Activated CD8-positive, alpha-beta memory T cell treated with anti-CD3 and anti-CD28 coated beads, Interleukin-2, amount 50 U/mL, for 48 hours (primary cell): ENCODE measurements at places on chromosomes 12 and 14.

DNA sequence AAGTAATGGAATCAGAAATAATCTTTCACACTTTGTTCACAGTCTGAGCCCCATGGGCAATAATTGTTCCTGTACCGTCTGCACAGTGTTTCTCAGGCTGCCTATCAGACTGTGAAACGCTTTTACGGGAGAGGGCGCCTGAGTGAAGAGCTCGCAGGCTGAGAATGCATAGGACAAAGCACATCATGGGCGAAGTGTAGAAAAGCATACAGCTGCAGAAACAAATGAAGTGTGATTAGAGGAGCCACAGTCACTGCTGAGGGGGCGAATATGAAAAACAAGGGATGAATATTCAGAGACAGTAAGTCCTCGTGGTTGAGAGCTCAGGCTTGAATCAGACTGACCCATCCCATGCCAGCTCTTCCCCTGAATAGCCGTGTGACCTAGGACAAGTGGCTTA is 438.4 kb upstream of the DCN start:
- DNase-seq = no peak

- DNase-seq = no peak
Measured at GRCh38 chr12:93199831-93200236, 177.9 kb upstream of the NUDT4 start.

GRCh38 chr12:32659908-32660440 is 19.1 kb upstream of the DNM1L start:
- no peak for DNase-seq

DNA sequence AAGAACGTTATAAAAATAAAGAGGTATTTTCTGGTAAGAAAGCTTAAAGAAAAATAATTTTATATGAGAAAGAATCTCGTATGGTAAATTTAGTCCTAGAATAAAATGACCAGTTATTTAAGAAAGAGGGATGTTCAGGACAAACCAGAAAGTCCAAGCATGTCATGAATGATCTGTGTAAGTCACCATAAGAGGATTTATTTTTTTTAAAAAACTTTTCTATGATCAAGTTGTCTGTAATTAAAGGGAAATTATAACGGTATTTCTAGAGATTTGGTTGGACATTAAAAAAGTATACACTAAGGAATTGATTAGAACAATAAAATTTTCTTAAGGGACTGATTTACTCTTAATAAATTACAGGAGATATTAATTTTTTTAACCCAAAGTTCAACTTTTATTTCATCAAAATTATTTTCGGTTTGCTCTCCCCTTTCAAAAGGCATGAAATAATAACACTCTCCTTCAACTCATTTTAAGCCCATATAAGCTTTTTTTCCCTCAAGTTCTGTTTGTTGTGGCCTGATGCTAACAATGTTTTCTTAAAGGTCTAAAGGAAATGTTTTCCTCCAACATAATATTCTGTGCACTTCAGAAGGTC is 49.9 kb upstream of the CPSF6 start:
- no peak for DNase-seq

- DNase-seq = no peak
Measured at GRCh38 chr12:26701604-26702215, 131.3 kb downstream of the ITPR2 start.

GRCh38 chr14:81219759-81220579 is 790 bp downstream of the GTF2A1 start:
- peak; percentile 75 for DNase-seq

DNA sequence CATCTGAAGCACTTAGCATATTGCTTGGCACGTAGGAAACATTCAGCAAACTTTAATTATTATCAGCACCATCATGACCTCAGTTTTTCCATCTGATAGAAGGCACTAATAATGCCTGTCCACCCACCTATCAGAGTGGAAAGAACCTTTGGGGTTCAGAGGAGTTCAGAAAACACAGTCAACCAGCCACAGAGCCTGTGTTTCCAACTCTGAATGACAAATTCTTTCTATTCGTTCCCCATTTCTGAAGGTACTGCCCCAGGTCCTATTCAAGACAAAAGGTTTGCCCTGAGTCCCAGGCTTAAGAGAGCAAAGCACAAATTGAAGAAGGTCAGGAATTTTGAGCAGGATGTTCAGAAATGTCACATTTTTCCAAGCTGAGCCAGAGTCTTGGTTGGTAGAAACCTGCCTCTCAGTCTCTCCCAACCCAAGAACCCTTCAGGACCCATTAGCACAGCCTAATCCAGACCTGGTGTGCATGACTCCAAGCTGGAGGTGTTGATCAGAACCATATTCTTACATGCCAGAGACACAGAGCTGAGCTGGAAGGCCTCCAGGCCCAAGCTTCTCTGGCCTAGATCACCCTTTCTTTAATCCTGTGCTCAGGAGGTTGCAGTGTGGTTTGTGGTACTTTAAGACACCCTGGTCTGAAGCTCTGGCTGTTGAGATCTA is 114.4 kb downstream of the TBX5 start:
- no peak for DNase-seq

GRCh38 chr14:76927971-76928700 is 100.4 kb downstream of the IRF2BPL start:
- no peak for DNase-seq

- DNase-seq = no peak
Measured at GRCh38 chr14:72788972-72789728, 104.8 kb downstream of the DPF3 start.

- no peak for DNase-seq
Measured at GRCh38 chr12:88308825-88309224, 166.7 kb downstream of the TMTC3 start.

DNA sequence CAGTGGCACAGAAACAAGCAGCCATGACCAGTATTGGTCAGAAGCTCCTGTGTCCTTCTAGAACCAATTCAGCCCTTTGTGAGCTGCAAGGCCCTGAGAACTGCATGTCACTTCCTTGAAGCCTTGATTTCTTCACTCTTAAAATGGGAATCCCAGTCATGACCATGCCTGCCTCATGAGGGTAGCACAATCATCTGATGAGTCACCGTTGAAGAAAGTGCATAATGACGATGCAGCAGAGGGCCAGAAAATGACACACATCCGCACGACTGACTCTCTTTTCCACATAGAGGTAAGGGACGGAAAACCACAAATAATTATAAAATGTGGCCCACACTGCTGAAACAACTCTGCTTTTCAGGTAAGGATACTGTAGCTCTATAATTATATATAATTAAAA is 777.4 kb downstream of the BCL11B start:
- no peak for DNase-seq

DNA sequence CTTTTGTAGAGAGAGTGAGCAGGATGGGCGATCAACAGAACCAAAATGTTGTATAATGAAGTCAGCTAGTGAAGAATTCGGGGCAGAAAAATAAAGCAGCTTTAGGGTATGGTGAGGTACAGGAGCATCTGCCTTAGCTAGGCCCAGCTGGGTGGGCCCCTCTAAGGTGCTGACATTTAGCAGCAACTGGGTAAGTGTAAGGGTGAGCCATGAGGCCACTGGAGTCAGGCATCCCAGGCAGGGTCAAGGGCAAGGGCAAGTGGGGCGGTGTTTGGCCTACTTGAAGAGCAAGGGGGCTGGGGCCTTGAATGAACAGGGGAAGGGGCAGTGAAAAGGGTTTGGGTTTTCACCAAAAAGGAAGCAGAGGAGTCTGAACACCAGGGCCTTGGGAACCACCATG is 583.6 kb downstream of the BCL11B start:
- no peak for DNase-seq

- DNase-seq = no peak
Measured at GRCh38 chr12:53173085-53173715, 7.3 kb upstream of the ZNF740 start.

- DNase-seq = no peak
Measured at GRCh38 chr12:102971227-102971626, 13.8 kb downstream of the ASCL1 start.

DNA sequence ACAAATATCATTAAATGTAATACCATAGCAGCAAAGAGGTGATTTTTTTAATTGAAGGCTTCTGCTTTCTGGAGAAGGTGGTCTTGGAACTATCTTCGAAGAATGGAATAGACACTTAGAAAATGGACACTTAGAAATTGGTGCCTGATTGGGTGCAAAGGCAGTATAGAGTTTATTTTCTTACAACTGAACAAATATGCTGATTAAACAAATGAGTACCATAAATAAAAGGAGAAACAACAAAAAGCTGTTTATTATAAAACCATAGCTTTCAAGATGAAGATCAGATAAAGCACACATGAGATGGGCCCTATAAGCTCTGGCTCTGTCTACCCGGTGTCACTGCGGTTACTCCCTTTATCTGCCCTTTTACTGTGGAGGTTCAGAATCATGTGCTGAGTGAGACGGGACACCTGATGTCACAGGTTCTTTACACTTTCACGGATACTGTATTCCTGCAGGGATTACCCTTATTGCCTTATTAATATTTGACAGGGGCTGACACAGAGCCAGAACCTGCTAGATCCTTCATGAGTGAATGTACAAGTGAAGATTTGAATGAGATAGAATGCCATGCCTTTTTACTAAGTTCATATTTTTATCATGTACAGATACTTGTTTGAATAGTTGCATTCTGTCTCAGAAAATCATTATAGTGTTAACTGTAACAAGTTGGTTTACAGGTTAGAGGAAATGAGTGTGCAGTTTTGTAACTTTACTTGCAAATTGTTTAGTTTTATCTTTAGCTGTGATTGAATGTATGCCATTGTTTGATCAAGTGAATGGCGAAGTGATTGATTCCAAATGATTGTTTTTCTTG is 477.5 kb upstream of the RGS6 start:
- DNase-seq = no peak

DNA sequence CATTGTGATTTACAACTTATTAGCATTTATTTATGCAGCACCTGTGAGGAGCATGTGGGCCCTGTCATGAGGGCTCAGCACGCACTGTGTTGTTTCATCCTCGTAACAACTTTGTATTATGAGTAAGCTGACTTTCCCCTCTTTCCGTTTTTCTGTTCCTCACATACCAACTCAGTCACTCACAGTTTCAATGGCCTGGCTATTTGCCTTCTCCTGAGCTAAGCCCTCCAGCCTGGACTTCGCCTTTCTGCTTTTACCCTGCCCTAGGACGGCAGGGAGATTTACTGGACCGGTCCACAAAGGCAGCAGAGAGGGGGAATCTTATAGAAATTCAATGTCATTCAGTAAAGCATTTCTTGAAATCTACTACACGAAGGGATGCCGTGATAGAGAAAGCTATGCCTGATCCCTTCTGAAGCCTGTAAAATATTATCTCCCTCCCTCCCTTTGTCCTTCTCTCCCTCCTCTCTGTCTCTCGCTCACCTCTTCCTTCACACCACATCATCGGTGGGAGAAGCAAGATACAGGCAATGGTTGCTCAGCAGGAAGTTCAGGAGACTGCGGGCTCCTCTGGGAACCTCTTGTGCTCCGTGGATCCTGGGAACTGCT is 219.2 kb upstream of the TBX3 start:
- no peak for DNase-seq

GRCh38 chr12:131231032-131231980 is 277.6 kb downstream of the ADGRD1 start:
- DNase-seq = no peak

GRCh38 chr12:41521872-41522379 is 333.8 kb downstream of the PDZRN4 start:
- no peak for DNase-seq

- DNase-seq = no peak
Measured at GRCh38 chr14:28681681-28682080, 84.9 kb upstream of the FOXG1 start.

DNA sequence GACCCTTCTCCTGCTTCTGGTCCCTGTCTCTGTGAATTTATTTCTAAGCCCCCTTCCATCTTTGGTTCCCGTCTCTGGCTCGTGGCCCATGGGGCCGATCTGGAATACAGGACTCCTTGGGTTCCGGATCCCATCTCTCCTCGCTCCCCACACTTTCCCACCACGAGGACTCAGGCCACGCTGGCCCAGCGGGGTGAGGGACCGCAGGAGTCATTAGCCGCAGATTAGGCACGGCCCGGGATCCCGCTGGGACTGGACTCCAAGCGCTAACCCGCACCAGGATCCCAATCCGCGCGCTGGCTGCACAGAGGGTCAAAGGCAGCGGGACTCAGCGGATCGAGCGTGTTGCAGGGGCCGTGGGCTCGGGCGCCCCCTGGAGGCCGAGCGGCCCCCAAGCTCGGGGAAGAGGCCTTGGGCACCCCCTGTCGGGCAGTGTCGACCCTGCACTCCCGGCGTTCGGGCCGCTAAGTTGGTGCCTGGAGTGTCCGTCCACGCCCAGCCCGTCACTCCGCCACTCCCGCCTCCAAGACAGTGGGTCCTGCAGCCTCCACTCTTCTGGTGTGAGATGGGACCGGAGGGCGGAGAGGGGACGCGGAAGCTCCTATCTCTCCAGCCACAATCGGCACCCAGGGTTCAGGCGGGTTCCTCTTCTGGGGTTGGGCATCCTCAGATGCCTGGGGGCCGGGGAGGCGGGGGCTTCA is 9.5 kb downstream of the SHMT2 start:
- DNase-seq = peak; percentile 98

- DNase-seq = peak; percentile 18
Measured at GRCh38 chr14:94049625-94050023, 23.5 kb downstream of the OTUB2 start.

- DNase-seq = no peak
Measured at GRCh38 chr12:89075880-89076540, 276.3 kb downstream of the DUSP6 start.

GRCh38 chr14:88300817-88301216 is 22.3 kb downstream of the KCNK10 start:
- no peak for DNase-seq

DNA sequence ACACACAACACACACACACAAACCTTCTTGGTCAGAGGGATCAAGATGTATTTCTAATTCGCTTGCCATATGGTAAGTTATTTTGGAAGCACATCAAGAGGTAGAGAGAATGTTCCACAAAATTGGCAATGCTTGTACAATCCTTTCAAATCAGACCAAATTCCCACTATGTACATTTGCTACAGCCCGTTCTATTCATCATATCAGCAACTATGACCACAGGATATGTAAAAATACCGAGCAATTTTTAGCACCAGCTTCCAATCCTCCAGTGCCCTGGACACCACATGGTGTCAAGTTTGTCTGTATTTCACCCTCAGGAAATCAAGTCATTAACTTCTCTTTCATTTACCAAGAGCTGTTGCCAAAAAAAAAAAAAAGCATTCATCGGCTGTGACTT is 21.2 kb downstream of the TBX5 start:
- DNase-seq = no peak

GRCh38 chr14:73995977-73996378 is 23.1 kb downstream of the ENTPD5 start:
- no peak for DNase-seq
